ENCODE measurements at places on chromosomes 5 and 9. TPM values are rescaled to one million over a fixed set of nuclear protein-coding genes. Genes with fewer than 3 reads are reported as not detected.

Gene CACFD1
- total RNA-seq = 6.8 TPM

DNA sequence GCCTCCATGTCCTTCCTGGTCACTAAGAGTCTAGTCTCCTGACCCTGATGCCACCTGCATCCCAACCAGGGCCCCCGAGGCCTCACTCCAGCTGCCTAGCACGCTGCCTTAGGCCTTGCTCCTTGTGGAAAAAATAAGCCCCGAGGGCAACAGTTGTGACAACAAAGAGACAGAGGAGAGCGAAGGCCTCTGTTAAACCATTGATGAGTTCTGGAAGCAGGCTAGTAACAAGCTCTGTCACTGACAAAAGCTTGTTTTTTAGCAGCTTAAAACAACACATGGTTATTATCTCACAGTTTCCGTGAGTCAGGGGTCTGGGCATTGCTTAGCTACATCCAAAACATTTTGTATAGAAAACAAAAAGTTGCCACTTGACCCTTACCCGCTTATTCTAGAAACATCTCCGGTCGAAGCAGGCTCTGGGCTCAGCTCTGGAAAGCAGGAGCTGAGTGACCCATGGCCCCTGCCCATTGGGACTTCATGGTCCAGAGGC lies 48.2 kb upstream of the TBC1D2 start:
- DNase-seq = no peak

DNA sequence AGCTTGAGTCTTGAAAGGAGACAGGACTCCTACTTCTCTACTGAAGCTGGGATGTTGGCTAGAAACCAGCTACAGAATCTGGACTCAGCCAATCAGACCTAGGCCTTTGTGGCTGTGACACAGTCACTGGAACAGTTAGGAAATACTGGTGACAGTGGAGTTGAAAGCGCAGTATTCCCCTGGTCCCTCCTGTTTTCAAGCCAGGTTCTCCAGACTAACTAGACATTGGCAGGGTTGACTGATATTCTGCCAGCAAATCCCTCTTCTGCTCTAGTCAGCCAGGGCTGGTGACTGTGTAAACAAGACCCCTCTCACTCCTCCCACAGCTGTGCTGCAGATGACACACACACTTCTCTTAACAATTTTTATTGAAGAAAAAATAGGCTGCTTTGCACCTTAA lies 8.7 kb downstream of the SHROOM1 start:
- peak; percentile 64 for DNase-seq

- peak; percentile 59 for DNase-seq
These were observed 3.2 kb downstream of the SH3PXD2B start for GRCh38 chr5:172450861-172451695.

Gene CCDC183
- not detected for total RNA-seq

GRCh38 chr5:68325065-68325580 lies 109.6 kb downstream of the PIK3R1 start:
- DNase-seq = no peak

DNA sequence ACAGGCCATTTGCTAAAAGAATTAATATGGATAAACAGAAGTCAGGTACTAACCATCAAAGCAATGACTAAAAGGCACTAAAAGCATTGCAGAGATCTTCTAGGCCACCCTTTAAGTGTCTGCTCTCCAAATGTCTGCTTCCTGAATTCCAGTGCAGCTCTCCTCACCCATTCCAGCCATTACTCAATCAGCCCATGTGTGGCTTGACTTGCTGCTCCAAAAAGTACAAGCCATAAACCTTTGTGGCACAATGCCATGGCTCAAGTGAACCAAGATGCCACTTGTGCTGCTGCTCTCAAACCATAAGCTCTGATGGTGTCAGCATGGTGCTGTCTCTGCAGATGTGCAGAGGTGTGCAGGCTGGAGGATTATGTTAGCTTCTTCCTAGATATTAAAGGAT lies 290.2 kb upstream of the POU5F2 start:
- no peak for DNase-seq

DNA sequence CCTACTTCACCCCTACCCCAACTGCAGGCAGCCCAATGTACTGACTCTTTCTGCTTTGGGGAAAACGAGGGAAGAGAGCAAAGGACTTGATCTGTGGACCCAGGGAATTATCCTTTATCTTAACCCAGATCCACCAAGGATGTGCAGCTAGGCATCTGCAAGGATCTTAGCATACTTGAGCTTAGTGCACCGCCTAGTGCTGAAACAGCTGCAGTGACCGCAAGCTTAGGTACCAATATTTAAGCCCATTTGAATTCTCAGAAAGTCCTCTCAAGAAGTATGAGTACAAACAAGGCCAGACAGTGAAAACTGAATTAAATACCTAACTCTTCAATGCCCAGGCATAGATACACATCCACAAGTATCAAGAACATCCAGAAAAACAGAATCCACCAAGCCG lies 576.7 kb upstream of the ADAMTS16 start:
- no peak for DNase-seq

DNA sequence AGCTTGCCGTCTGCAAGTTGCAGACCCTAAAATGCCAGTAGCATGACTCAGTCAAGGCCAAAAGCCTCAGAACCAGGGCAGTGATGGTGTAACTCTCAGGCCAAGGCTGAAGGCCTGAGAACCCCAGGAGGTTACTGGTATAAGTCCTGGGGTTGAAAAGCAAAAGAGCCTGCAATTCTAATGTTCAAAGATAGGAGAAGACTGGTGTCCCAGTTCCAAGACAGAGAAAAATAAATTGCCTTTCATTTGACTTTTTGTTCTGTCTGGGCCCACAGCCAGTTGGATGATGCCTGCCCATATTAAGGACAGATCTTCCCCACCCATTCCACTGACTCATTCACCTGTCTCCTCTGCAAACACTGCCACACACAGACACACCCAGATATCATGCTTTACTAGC lies 673.2 kb downstream of the CDH18 start:
- no peak for DNase-seq

All from tongue (tissue), 3 donors.